ENCODE measurements at places on chromosomes 7 and 10. TPM values are rescaled to one million over a fixed set of nuclear protein-coding genes. Genes with fewer than 3 reads are reported as not detected.
A peak's percentile ranks its signal among the peaks of the same experiment; 100 is the strongest.

DNA sequence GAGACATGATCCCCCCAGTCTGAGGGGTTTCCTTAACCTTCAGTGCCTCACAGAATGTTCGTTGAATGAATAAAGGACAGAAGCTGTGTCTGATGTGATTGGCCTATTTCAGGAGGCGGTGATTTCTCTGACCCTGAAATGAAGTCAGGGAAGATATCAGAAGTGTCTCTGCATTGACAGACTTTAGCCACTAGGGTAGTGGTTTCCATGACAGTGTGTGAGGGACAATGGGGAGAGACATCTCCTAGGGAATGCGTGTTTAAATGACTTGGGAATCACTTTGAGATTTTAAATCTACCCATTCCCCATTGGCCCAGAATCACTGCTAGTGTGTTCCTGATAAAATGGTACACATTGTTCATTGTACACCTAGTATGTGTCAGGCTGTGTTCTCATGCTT is 132.0 kb downstream of the CFAP58 start:
- DNase-seq = no peak

DNA sequence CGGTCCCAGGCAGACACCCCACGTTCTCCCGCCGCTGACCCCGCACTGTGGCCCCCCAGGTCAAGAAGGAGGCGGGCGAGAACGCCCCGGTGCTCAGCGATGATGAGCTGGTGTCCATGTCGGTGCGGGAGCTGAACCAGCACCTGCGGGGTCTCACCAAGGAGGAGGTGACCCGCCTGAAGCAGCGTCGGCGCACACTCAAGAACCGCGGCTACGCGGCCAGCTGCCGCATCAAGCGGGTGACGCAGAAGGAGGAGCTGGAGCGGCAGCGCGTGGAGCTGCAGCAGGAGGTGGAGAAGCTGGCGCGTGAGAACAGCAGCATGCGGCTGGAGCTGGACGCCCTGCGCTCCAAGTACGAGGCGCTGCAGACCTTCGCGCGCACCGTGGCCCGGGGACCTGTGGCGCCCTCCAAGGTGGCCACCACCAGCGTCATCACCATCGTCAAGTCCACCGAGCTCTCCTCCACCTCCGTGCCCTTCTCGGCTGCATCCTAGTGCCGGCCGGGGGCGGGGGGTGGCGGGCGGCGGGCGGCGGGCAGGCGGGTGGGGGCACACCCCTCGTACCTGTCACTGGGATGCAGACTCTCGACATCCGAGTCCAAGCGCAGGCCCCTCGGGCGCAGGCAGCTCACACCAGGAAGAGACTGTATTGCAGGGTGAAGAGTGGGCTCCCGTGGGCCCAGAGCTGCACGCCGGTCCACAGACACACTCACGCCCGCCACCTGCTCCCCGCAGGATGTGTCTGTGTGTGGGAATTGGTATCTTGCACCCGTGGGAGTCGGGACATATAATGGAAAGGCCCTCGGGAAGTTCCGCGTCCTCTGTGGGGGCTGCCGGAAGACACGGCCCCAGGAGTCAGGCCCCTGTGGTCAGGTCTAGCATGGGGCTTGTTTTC is 9.6 kb downstream of the MAFK start:
- no peak for DNase-seq

GRCh38 chr10:121313119-121313875 is 284.9 kb downstream of the FGFR2 start:
- no peak for DNase-seq

GRCh38 chr10:74175510-74176379 is 24.7 kb downstream of the ADK start:
- DNase-seq = no peak

DNA sequence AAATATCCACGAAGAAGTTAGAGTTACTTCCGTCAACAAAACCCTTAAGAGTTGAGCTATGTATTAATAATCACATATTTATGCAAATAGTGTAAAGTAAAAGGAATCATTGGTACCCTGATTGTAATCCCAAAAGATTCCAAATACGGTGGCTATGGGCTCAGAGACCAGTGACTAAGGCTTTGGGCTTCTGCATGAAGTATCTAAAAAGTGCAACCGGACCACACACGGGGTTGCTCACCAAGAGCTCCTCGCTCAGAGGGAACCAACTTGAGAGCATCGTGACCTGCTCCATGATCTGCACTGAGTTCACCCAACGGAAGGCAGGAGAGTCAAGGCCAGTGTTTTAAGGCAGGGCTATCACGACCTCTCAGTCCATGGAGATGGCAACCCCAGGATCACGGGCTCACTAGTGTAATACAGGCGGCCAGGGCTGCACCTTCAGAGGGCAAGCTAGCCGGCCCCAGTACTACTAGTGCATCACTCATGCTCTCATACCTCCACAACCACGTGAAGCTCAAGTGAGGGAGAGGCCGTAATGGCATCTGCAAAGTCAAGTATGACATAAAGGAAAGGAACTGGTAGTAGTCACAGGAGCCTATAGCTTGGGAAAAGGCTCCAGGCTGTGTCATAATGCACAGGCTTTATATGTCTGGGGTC is 77.1 kb upstream of the CAMK2B start:
- DNase-seq = no peak

DNA sequence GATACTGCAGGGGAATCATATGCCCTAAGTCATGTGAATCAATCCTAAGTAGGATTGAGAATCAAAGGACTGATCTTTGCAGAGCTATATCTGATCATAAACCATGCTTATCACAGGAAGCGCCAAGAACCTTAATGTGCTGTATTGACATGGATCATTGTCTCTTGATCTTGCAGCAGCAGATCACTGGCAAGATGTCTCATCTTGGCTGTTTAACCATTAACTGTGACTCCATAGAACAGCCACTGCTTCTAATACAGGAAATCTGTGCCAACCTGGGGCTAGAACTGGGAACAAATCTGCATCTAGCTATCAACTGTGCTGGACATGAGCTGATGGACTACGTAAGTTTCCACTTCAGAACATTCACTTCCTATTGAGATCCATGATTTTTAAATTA is 21.6 kb downstream of the ENO4 start:
- no peak for DNase-seq

DNA sequence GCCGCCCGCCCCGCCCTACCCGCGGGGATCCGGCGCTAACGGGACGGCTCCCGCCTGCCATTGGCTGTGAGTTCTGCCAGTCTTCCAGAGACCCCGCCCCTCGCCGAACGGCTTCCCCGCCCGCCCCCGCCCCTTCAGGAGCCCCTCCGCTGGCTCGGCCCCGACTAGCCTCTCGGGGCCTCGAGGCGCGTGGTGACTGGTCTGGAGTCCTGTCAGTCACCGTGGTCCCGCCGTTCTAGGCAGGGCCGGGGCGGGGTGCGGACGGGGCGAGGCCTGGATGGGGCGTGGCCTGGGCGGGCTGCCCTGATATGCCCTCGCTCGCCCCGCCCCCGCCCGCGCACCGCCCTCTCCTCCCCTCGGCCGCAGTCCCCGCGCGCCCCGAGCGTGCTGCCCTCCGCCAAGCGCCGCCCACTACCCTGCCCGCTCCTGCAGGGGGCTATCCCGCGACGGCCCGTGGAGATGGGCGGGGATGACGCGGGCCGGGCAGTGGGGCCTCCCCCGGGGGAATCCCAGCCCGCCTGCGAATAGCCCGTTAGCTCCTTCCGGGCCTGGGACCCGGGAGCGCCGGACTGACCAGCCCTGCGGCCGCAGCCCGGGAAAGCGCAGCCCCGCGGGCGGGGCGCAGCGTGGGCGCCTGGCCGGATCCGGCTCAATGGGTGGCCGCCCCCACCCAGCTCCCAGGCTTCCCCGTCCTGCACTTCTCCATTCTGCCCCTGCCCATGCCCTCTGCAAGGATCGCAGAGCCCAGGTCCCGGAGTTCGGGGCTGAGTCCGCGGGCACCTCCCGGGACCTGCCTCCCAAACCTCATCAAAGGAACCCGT is 444 bp upstream of the HIP1 start:
- peak; percentile 100 for DNase-seq

DNA sequence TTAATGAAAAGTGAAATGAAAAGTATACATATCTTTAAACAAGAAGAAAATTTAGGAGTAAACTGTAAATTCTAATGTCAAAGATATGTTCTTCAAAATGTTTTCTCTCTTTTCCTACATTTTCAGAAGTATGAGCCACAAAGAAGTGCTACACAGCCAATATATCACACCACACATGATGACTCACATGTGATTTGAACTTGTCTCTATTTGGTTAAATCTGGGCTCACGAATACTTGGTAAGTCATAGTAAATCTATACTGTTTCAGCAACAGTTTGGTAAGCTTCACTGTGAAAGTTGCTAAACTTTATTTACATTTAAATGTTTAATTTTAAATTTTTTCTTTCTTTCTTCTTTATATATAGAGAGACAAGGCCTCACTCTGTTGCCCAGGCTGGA is 380.6 kb upstream of the IGFBP3 start:
- DNase-seq = no peak

The FGL2 gene
- total RNA-seq = 13.0 TPM

DNA sequence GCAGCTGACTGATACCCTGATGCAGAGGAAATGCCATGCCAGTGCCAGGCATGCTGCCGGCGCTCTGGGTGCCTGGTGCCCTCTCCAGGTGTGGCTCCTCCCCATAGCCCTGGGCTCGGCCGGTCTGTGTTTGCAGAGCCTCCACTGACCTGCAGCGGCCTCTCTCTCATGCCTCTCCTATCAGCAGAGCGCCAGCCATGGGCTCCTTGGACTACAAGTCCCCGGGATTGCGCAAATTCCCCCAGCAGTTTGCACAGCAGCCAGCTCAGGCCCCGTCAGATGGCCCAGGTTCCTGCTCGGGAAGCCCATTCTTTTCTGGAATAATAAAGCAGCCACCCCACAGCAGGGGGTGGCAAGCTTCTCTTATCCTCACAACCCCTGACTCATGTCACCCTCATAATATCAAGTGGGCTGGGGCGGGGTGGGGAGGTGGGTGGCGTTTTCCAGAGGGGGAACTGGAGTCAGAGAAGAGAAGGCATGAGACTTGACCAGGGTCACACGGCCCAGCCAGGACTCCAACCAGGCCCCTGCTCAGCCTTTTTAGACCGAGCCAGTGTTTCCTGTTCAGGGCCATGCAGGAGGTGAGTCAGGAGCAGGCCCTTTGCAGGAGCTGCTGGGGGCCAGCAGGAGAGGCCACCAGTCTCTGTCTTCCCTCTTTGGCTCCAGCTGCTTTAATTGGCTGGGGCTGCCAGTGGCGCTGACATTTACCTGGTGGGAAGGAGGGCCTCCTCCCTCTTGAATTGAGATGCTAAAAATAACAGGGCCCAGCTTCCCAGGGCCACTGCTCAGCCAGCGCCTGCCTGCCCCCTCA is 58.6 kb downstream of the ZMIZ1 start:
- DNase-seq = peak; percentile 87

DNA sequence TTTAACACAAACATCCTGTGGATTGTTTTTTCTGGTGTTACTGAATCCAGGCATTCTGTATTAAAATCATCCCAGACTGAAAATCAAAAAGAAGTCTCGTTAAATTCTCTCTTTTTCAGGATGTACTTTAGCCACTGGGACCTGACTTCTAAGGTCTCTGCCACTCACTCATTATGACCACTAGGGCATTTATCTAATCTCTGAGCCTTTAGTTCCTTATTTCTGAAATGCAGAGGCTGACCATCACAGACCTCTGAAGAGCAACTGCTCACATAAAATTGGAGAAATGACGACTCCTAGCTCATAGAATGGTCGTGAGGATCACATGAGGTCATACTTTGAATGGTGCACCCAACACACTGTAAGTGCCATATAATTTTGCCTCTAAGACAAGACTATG is 63.2 kb downstream of the KCNMA1 start:
- DNase-seq = no peak

DNA sequence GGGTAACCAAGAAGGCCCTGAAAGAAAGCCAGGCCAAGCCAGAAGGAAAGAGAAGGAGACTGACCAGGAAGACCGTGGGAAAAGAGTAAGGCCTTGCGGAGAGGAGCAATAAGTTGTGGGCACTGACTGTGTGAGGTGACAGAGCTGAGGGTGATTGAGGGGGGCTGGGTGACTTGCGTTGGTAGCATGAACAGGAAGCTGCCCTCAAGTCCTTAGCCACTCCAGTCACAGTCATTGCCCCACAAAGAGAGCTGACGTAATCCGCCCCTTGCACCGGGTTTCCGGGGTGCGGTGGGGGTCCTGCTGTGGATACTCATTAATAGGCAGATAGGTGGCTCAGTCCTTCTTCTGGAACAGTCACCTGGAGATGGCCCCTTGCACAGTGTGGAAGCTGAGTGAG is 16.1 kb upstream of the DMBT1 start:
- DNase-seq = no peak

DNA sequence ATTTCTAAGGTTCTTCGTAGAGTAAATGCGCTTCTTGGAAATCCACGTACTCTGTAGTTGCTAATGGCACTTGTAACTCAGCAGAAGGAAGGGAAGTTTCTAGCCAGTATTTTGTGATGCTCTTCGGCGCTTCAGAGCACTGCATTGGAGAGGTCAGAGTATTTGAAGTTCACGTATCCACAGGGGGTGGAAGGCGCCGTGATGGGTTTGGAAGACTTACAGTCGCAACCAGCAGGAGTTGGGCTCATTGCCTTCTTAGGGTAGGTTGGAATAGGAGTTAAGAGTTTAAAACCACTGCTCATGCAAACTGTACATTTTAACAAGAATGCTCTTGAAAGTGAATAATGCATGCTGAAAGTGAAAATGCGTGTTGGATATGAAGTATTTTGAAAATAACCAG is 49.1 kb downstream of the SHH start:
- DNase-seq = no peak

- DNase-seq = no peak
These were observed 19.4 kb upstream of the ATAD1 start for GRCh38 chr10:87837445-87837844.

DNA sequence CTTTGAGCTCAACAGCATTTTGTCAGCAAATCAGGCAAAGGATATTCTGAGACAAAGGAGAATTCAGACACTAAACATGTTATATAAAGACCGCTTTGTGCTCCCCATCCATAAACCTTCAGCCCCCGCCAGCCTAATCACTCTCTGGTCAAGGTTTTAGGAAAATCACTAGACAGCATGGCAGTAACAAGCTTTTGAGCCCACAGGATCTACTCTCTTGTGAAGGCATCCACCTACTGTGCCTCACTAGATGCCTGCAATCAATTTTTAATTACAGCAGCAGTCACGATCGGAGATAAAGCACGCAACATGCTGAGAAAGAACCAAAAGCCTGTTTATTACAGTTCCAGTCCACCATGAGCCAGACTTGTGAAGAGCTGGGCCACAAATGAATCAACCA is 19.1 kb downstream of the PDE1C start:
- DNase-seq = no peak

The AKR1C4 gene
- total RNA-seq = not detected

DNA sequence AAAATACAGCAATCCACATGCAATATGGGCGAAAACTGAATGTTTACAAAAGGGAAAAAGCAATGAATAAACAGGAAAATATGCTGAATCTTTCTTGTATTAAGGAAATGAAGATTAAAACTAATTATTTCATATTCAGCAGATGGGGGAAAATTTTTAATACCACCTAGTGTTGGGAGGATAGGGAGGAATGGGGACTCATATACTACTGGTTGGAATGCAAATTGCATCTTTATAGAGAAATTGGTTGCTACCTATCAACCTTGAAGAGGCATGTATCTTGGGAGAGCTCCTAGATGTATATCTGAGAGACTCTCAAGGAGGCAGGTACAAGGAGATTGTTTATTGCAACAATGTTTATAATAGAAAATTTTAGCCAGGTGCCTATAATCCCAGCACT is 101.4 kb downstream of the CREM start:
- no peak for DNase-seq

The PTPRZ1 gene
- total RNA-seq = 0.41 TPM

- DNase-seq = peak; percentile 84
These were observed 37.5 kb downstream of the GDI2 start for GRCh38 chr10:5775685-5776084.

GRCh38 chr7:83643739-83644138 is 5.2 kb downstream of the SEMA3E start:
- DNase-seq = no peak
